ENCODE measurements at places on chromosomes 3 and 15.

GRCh38 chr15:58587486-58587885, 155.7 kb downstream of the LIPC start:
- DNase-seq, result no peak

DNA sequence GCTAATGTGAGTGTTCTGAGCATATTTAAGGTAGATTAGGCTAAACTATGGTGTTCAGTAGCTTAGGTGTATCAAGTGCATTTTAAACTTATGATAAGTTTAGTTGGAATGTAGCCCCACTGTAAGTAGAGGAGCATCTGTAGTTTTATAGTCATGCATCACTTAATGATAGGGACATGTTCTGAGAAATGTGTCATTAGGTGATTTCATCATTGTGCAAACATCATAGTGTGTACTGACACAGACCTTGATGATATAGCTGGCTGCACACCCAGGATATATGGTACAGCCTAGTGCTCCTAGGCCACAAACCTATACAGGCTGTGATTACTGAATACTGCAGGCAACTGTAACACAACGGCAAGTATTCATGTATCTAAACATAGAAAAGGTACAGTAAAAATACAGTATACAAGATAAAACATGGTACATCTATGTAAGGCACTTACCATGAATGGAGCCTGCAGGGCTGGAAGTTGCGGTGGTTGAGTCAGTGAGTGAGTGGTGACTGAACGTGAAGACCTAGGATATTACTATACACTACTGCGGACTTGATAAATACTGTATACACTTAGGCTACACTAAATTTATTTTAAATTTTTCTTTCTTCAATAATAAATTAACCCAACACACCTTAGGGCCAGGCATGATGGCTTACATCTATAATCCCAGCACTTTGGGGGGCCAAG, 17.9 kb downstream of the DNAH1 start:
- DNase-seq, result no peak

DNA sequence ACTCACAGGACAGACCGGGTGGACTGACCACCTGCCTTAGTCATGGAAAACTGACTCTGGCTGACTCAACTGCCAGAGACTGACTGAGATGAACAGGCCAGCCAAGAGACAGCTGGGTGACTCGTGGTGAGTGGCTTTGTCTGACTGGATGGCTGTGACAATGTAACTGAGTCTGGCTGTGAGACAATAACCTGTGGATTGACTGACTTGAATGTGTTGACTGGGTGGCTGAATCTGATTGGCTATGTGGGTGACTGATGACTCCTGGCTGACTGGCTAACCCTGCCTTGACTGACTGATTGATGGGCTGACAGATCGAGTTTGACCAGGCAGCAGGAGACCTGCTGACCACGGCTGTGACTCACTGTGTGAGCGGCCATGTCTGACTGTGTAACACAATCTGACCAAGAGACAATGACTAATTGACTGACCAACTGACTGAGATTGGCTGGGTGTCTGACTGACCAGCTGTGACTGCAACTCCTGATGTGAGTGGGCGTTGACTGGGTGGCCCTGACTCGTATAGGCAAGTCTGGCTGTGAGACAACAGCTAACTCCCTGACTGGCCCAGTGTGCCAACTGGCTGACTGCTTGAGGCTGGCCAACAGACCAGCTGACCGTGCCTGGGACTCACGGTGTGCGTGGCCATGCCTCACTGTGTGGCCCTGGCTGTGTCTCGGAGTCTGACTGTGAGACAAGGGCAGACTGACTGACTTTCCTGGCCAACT, 509.1 kb downstream of the SHQ1 start:
- DNase-seq, result no peak

GRCh38 chr15:84598250-84598649, 2.6 kb upstream of the ZSCAN2 start:
- DNase-seq, result no peak

GRCh38 chr3:100106531-100107141, 7.7 kb downstream of the FILIP1L start:
- no peak for DNase-seq

DNA sequence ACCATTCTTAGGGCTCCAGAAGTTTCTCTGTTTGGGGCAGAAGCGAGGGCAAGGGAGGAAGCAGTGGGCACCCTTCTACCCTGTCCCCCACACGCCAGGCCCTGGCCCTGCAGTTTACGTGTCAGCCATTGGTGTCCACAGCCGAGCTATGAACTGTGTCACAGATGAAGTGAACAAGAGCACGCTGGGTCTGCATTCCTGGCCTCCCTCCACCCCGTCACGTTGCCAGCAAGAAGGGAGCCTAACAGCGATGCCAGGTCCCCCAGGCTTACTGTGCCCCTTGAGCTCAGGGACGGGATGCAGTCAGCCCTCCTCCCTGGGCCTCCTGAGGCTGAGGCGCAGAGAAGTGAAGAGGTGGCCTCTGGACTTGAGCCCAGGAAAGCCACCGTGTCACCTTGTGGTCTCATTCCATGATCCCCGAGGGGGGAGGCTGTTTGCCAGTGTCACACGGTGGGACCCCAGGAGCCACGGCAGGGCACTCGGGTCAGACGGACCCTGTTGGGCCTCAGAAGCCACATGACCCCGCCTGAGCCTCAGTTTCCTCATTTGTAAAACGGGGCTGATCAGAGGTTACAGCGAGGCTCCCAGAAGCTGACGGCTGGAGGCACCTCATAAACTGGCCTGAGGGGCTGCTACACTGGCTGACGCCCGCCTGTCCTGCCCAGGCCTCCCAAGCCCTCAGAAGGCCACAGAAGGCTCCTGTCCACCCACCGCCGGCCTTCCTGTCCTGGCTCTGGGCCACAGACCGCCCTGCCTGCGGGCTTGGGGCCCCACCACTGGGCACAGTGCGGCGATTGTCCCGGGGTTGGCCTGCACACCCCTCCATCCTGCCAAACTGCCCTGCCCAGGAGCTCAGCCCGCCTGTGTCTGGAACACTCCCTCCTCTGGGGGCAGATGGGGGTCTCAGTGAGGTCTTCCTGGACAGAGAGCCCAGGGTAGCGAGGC, 18.6 kb downstream of the IQSEC1 start:
- no peak for DNase-seq

GRCh38 chr15:67769497-67770357, 55.6 kb upstream of the SKOR1 start:
- no peak for DNase-seq

DNA sequence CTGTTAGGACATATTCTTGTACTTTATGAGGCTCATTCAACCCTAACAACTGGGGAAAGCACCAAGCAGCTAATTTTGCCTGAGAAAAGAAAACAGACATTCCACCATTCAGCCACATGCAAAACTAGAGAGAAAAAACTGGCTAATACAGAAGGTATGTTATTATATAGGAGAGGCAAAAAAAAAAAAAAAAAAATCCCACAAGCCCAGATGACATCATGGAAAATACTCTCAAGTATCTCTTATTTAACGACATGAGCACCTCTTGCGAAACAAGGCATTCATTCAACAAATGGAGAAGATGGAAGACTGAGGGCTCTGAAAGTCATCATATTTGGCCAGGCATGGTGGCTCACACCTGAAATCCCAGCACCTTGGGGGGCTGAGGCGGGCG, 61.5 kb downstream of the PRICKLE2 start:
- no peak for DNase-seq

- DNase-seq, result no peak
Observed at GRCh38 chr15:76147906-76148570, 88.3 kb downstream of the TMEM266 start.

DNA sequence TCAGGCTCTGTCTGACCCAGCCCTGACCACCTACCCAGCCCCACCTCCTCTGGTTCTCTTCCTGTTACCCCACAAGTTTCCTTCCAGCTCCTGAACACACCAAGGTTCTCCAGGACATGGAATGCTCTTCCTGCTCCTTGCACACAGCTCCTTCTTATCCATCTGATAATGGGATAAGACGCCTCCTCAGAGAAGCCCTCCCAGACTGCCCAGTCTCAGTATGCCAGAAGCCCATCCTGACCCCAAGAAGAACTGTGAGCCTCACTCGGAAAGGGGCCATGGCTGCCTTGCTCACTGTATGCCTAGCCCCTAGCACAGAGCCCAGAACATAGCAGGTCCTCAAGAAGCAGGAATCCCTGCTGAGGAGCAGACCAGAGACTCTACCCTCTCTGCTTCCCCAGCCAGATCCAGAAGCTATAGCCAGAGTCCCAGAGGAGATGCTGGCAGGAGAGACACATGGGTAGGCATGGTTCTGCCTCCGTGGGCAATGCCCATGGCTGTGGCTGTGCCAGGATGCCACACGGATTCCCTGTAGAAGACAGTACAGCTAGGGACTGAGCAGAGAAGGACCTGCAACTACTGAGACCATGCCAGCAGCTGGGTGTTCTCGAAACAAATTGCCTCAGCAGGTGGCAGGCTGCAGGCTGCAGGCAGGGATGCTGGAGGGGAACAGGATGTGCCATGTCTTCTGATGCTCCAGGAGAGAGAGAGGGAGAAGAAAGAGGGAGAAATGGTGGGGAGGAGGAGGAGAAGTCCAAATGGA, 74.0 kb upstream of the LINGO1 start:
- DNase-seq, result no peak

GRCh38 chr3:189871418-189871817, 240.2 kb downstream of the TP63 start:
- DNase-seq, result no peak

GRCh38 chr15:87567406-87568030, 689.0 kb downstream of the NTRK3 start:
- no peak for DNase-seq

GRCh38 chr3:78506581-78507195, 1261.1 kb downstream of the ROBO1 start:
- no peak for DNase-seq
